Uterine smooth muscle cell (primary cell): ENCODE measurements at places on chromosomes 6 and 20. TPM values are rescaled to one million over a fixed set of nuclear protein-coding genes. Genes with fewer than 3 reads are reported as not detected.

KCNK15 gene
- 0.22 and 1.6 TPM in 2 replicates for total RNA-seq

MPIG6B gene
- not detected in 2 replicates for total RNA-seq

CTCFL gene
- total RNA-seq = not detected in 2 replicates

MDFI gene
- total RNA-seq = 0.11 and 1.2 TPM in 2 replicates

ADGRF1 gene
- not detected in 2 replicates for total RNA-seq
